Kidney (tissue), 22 donors: ENCODE measurements at places on chromosomes 3 and 15. TPM values are rescaled to one million over a fixed set of nuclear protein-coding genes. Genes with fewer than 3 reads are reported as not detected.
A peak's percentile ranks its signal among the peaks of the same experiment; 100 is the strongest.

- no peak for DNase-seq
These were observed 279.3 kb upstream of the CTNNB1 start for GRCh38 chr3:40920041-40920440.

GRCh38 chr3:79653266-79653830, 114.5 kb downstream of the ROBO1 start:
- DNase-seq, result no peak

- no peak for DNase-seq
These were observed 65.4 kb downstream of the ABI3BP start for GRCh38 chr3:100927775-100928174.

DNA sequence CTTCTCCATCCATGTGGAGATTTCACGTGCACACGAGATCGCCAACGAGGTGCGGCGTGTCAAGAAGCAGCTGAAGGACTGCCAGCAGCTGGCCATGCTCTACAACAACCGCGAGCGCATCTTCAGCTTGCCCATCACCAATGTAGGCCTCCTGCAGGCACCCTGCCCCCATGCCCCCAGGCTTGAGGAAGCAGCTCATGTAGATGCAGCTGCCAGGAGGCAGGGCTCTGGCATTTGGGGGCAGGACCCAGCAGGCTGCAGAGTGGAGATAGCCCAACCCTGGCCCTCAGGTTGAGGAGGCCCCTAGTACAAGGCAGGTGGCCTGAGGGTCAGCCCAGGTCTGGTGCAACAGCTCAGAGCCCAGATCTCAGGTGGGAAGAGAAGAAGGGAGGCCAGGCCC, 36.4 kb downstream of the DNAH1 start:
- peak; percentile 54 for DNase-seq

The CORO2B gene
- total RNA-seq, result 7.9 TPM

The EOGT gene
- 28.1 TPM for total RNA-seq
